GM19239 (cell line): ENCODE measurements at places on chromosomes 3 and 15.

GRCh38 chr3:150057227-150057626 lies 86.5 kb upstream of the PFN2 start:
- no peak for DNase-seq

DNA sequence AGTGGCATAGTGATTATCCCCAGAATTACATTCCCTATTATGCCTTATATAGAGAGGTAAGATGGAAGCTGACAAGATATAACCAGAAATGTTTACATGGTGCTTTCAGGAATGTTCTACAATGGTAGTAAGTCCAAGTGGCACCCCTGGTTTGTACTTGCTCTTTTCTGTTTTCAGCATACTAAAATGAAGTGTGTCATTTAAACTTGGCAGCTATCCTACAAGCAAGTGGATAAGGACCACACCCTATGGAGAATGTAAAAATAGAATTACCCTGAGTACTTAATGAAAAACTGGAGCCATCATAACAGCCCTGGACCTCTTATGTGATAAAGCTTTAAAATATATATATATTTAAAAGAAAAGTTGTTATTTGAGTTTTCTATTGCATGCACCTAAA lies 1012.7 kb upstream of the CADM2 start:
- no peak for DNase-seq

GRCh38 chr3:28906561-28907310 lies 374.1 kb upstream of the RBMS3 start:
- no peak for DNase-seq

DNA sequence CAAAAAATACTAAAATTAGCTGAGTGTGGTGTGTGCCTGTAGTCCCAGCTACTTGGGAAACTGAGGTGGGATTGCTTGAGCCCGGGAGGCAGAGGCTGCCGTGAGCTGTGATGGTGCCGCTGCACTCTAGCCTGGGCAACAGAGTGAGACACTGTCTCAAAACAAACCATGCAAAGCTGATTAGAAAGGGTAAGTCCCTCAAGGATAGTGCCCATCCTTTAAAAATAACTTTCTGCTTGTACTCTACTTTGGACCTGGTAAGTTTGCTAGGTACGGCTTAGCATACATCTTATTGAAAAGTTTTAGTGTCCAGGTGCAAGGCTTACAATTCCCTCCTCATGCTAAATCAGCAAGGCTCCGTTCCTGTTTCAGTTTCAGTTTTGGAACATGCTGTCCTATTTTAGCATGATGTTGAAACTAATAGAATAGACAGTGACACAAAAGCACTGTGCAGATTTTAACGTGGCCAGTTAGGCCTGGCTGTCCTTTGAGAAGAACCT lies 21.4 kb downstream of the FEM1B start:
- DNase-seq: peak; percentile 55

GRCh38 chr15:35448294-35448693 lies 97.7 kb downstream of the DPH6 start:
- no peak for DNase-seq

- no peak for DNase-seq
Measured at GRCh38 chr3:3906171-3906570, 106.9 kb downstream of the LRRN1 start.

- no peak for DNase-seq
Measured at GRCh38 chr3:88105325-88105724, 44.4 kb upstream of the C3orf38 start.

- no peak for DNase-seq
Measured at GRCh38 chr3:17052363-17052762, 167.6 kb downstream of the PLCL2 start.

- no peak for DNase-seq
Measured at GRCh38 chr3:27244374-27244773, 124.8 kb downstream of the NEK10 start.

GRCh38 chr3:109234300-109234699 lies 82.0 kb downstream of the DPPA2 start:
- DNase-seq: no peak

DNA sequence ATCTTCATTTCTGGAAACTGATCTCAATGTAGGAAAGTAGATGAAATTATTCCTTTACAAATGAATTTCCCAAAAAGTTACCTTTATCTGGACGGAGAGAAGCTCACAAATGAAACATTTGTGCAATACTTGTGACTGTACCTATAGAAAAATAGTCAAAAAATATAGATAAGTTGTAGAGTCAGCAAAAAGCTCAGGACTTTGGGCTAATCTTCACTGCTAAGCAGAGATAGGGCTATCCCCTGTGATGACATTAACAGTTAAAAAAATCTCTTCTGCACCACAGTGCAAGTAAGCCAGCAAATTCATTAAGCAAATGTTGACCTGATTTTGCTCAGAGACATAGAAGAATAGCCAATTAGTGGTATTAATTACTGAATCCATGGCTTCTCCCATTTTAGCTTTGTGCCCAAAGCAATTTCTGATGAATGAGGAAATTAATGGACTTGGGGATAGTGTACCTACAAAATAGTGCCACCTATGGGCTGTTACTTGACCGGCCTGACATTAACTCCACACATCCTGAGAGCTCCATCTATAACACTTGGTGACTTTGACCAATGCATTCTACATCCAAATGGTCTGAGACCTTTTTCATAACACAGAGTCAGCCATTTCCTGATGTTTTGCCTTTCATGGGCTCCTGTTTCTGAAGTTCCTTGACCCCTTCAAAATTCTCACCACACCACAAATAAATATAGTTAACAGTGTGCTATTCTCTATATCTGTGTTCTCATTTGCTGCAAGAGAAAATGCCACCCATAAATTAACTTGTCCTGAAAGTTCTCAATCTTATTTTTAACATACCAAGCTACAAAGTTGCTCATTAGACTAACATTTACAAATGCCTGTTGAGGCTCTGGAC lies 105.0 kb downstream of the SSR3 start:
- peak; percentile 9 for DNase-seq

DNA sequence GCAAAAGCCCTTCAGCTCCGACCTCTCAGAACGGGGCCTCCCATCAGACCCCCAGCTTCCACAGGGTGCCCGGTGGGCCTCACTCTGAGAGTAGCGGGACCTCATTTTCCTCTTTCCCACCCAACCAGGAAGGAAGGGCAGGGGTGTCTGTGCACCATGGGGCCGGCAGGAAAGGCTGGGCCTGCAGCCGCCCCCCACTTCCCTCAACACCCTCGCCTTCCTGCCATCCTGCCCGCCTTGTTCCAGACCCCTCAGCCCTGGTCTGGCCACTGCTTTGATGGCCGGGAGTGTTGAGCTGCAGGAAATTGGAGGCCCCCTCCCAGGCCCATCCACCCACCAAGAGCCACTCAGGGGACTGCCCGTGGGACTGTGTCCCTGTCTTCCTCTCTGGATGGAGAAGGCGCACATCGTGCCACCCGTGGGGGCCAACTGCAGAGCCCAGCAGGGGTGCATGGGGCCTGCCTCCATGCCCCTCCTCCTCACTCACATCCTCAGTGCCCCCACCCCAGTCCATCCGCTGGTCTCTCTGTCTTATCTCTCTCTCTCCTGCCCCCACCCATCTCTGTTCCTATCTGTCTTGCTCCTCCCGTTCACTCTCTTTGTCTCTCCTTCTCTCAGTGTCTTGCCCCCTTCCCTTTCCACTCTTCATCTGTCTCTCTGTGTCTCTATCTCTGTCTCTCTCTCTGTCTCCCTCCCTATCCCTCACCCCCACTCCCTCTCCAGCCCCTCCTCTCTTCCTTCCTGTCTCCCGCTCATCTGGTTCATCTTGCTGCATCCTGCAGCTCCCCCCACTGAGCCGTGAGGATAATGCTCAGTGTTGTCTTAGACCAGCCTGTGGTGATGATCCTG lies 1.8 kb upstream of the PLXND1 start:
- DNase-seq: no peak

- DNase-seq: no peak
Measured at GRCh38 chr15:33706173-33706572, 262.1 kb upstream of the CHRM5 start.

GRCh38 chr15:53307952-53308624 lies 451.4 kb downstream of the WDR72 start:
- DNase-seq: no peak

DNA sequence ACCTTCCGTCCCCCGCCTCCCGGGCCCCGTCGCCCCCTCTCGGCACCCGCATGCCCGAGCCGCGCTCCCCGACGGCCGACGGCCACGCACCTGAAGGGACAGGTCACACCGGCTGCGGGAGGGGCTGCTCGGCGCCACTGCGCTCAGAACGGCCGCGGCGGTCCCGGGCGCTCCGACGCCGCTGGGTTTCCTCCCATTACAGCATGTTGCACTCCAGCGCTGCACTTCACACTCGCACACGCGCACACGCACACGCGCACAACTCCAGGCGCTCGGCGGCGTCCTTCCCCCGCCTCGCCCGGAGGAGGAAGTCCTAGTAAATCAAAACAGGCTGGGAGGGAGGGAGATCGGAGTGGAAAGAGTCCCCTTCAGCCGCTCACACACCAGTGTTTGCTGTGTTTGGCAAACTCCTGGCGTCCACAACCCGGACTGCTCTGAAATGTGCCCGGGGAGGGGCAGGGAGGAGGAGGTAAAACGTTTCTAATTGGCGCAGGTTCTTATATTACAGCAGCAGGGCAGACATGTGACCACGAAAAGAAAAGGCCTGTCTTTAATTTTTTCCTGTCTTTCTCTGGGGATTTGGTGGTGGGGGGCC lies 76.7 kb upstream of the VGLL4 start:
- DNase-seq: peak; percentile 28

DNA sequence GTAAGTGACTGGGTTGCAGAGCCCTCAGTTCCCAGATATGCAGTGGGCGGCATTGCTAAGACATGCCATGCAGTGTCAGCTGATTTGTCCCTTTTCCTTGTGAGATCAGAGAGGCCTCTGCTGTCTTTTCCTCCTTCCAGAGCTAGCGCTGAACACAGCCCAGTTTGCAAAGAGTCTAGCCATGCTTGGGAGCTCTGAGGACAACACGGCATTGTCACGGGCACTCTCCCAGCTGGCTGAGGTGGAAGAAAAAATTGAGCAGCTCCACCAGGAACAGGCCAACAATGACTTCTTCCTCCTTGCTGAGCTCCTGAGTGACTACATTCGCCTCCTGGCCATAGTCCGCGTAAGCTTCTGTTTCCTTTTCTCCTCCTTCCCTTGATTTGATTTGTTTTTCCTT lies 20.0 kb upstream of the SNX22 start:
- DNase-seq: no peak

- DNase-seq: no peak
Measured at GRCh38 chr3:79406175-79406574, 361.6 kb downstream of the ROBO1 start.

DNA sequence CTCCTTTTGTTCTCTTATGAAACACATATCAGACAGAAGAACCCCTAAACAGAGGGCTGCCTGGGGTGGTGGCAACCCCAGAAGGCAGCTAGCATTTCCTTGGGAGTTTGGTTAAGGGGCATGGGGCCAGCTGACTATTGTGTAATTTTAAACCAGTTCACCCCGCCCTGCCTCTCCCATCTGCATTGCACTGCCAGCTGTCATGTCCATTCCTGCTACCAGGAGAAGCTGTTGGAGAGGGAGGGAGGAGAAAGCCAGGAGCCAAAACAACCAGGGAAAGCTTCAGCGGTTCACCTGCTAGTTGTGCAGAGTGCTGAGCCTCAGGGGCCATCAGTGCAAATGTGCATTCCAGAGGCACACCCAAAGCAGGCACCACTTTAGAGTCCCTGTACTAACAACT lies 47.6 kb upstream of the ATP1B3 start:
- no peak for DNase-seq

- peak; percentile 6 for DNase-seq
Measured at GRCh38 chr15:92277776-92278175, 115.9 kb upstream of the ST8SIA2 start.

DNA sequence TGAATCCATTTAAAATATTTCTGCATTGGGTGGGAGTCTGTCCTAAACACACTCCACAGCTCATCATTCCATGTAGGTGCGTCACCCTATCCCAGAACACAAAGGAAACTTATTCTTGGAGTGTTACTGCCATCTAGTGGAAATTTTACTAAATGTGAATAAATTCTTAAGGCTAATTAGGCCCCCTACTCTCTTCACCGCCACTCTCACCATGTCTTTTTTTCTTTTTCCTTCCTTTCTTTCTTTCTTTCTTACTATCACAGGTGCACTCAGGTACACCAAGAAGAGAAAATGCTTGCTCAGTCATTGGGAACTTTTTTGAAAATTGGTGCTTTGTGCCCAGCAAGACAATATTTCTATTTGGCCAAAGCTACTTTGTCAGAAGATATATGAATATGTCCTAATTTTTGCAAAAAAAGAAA lies 26.4 kb upstream of the ATP8B4 start:
- peak; percentile 7 for DNase-seq

DNA sequence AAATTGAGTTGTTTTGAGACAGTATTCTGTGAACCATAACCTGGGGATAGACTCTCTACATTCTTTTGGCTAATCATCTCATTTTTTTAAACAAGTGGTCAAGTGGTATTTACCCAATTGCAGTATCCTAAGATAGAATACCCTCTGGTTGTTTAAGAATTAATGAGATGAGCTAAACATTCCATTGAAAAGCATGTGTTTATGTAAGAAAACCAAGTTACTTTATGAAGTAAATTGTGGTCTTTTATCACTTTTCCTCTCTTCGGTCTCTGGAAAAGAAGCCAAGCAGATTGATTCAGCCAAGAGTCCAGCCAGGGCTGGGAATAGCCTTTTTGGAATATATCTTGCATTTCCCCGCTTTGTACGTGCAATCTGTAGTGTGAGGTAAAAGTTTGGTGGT lies 185.7 kb upstream of the TOPAZ1 start:
- no peak for DNase-seq

DNA sequence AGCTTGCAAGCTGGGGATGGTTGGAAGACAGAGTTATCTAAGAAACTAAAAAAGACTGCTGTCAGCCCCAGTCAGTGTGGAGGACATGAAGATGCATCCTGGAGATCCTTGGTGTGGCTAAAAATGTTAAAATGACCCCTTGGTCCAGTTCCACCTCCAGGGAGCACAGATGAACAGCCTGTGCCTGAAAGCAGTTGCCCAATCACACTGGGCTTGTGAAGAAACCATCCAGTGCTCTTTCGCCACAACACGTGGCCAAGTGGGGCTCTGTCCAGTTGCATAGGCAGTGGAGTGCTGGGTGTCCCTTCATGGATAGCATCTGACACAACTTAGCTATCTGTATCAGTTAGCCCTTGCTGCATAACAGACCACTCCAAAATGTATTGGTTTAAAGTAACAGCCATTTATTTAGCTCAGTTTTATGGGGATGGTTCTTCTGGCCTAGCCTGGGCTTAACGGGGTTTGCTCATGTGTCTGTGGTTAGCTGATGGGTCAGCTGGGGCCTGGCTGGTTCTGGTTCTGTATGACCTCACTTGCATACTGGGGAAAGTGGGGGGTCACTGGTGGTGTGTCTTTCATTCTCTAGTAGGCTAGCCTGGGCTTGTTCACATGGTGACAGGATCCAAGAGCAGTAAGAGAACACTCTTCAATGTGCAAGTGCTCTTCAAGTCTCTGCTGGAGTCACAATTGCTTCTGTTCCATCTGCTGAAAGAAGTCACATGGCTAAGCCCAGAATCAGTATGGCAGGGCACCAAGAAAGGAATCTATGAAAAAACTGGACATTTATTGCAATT lies 226.2 kb downstream of the PDCD6IP start:
- no peak for DNase-seq
